ENCODE measurements at places on chromosomes 7 and 10.
A peak's percentile ranks its signal among the peaks of the same experiment; 100 is the strongest.

DNA sequence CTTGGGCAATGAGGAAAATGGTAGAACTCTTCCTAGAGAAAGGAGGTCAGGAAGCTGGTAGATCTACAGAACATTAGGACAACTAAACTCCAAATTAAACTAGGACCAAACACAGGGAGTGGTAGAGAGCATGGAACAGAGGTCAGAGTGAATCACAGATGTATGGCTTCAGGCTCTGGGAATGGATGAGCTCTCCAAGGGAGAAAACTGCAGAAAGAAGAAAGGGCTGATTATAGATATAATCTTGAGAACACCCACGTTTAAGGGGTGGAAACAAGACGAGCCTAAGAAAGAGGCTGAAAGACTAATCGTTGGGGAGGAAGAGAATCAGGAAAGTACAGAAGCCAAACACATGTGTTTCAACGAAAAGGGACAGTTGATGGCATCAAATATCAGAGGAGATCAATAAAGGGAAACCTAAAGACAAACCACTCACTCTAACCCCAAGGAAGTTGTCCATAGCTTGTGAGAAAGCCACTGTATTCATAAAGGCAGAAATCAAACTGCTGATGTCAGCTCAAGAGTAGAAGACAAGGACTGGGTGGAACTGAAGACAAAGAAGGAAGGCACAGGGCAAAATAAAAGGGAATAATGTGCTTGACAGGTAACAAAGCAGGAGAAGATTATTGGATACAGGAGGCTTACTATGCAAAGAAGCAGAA lies 41.4 kb downstream of the NUDCD3 start:
- no peak for DNase-seq

GRCh38 chr10:129344731-129345355 lies 122.2 kb upstream of the MGMT start:
- no peak for DNase-seq

DNA sequence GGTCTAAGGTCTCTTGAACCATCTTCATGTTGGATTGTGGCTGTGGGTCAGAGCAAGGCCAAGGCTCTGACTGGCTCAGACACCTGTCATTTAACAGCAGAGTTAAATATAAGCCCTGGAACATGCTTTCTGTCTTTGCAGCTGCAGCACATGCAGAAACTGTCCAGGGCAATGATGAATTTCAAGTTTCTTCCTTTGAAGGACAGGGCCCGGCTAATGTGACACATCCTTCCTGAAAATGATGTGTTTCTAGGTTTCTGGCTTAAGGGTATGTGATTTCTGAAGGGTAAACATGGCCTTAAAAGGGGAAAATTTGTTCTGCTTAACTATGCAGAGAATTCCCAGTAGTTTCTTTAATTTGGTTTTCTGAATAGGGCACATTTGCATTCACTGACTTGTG lies 34.0 kb upstream of the SLC35B4 start:
- no peak for DNase-seq

DNA sequence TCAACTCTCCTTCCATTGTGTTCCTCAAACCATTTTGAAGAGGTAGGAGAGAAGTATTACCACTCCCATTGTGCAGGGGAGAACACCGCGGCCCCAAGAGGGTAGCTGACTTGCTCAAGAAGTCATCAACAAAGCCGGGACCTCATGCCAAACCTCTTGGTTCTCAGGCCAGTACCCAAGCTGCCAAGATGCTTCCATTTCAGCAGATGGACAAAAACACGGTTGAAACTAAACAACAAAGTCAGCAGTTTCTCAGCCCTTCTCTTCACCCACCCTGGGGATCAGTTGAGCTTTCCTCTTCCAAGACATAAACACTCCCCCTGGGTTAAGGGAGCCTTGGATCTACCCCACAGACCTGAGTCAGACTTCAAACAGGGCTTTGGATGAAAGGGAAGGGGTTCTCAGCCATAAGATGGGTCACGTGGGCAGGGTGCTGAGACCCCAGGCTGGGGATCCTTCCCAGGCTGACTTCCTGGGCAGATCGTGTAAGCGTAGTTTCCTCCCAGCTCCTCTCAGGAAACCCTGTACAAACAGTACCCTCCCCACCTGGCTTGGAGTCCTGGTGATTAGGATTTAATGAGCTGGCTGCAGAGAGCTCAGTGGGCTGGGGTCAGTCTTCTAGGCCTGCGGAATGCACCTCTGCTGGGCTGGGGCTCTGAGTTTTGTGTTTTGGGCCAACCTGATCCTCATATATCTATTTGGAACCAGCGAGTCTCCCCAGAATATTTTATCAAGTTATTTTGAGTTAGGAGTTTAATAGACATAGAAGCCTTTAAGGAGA lies 27.3 kb downstream of the EMX2 start:
- no peak for DNase-seq

DNA sequence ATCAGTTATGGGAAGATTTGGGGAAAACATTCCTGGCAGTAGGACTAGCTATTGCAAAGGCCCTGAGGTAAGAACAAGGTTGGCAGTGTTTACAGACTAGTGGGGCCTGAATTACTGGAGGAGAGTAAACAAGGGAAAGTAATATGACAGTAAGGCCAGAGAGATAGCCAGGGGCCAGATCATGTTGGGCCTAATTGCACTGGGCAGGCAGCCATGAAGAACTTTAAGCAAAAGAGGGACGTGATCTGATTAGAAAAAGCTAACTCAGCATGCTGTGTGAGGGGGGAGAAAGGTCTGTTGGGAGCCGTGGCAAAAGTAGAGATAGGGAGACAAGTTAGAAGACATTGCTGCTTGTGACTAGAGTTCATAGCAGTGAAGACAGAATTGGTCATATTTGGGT lies 9.2 kb downstream of the NUP42 start:
- DNase-seq: no peak

DNA sequence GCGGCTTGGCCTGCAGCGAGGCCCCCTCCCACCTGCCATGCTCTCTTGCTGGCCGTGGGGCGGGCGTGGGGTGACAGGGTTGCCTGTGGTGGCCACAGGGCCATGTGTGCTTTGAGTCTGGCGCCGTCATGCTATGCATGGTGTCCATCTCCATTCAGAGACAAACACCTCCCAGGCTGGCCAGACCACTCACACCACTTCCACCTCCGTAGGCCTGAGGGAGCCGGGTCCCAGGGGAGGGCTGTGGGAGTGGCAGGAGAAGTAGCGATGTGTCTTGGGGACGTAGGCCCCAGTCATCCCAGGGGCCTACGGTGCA lies 65.5 kb downstream of the DNAJB6 start:
- no peak for DNase-seq

GRCh38 chr10:49745756-49746155 lies 16.4 kb downstream of the OGDHL start:
- no peak for DNase-seq

- no peak for DNase-seq
These were observed 130.2 kb downstream of the LRRC4 start for GRCh38 chr7:127900732-127901685.

- no peak for DNase-seq
These were observed 75.8 kb downstream of the GNAI1 start for GRCh38 chr7:80210400-80210799.

- no peak for DNase-seq
These were observed 99.3 kb downstream of the KAT6B start for GRCh38 chr10:74925708-74926107.

DNA sequence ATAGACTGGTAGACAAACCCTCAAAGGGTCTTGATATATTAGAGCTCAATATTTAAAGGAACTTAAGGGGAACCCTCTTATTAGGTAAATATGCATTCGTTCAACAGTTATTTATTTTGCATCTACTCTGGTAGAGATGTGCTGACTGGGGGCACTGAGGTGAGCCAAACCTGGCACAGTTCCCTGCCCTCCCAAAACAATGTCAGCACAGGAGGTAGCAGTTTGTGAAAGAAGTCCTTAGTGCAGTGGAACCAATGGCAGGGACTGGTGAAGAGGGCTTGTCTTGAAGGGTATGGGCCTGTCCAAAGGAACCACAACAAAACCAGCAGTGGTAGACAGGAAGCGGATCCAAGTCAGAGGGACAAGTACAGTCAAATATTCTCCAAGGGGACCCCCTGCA lies 32.6 kb upstream of the GPAM start:
- DNase-seq: no peak

GRCh38 chr7:98049034-98049433 lies 57.6 kb upstream of the LMTK2 start:
- DNase-seq: no peak

- DNase-seq: no peak
These were observed 39.3 kb downstream of the TMEM178B start for GRCh38 chr7:141113131-141113530.

DNA sequence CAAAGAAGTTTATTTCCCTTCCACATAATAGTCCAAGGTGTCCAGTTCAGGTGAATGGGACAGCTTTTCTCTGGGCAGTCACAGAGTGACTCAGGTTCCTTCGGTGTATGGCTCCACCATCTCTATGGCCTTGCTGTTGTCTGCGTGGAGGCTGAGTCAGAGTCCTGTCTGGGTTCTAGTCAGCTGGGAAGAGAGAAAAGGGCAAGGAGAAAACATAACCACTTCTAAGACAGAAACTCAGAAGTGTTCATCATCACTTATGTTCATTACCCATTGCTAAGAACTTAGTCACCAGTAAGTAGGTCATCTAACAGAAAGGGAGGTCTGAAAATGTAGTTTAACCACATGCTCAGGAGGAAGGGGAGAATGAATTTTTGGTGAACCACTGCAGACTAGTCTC lies 32.4 kb upstream of the CCDC7 start:
- no peak for DNase-seq

- no peak for DNase-seq
These were observed 332.0 kb downstream of the RPS24 start for GRCh38 chr10:78365694-78366093.

GRCh38 chr7:153413540-153414287 lies 638.5 kb upstream of the DPP6 start:
- no peak for DNase-seq

- DNase-seq: no peak
These were observed 58.3 kb downstream of the VCL start for GRCh38 chr10:74056050-74056818.

- DNase-seq: no peak
These were observed 4.7 kb upstream of the OPN4 start for GRCh38 chr10:86649471-86650150.

DNA sequence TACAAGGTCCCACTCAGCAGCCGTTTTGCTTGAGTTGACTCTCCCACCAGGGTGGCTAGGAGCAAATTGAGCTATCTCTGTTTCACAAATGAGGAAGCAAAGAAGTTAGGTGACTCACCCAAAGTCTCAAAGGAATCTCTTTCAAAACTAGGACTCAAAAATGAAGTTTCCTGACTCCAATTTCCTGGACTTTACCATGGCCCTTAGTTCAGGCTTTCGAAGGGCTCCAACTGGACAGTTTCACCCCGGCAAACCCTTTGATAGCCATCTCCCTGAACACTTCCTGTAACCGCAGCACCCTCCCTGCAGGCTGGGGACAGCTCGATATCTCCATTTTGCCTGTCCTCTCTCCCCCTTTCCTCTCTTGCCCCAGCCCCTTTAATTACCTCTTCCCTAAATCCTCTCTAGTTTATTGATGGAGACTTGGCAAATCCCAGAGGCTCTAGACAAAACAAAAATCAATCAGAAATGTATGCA lies 4.7 kb upstream of the AFAP1L2 start:
- no peak for DNase-seq

GRCh38 chr10:15168291-15168785 lies at the start of gene NMT2:
TSS of gene NMT2 (minus strand) at chr10:15168693. CDS start at chr10:15168612, 81 bp downstream.
- peak; percentile 87 for DNase-seq

GRCh38 chr10:493391-494148 lies 195.9 kb downstream of the DIP2C start:
- no peak for DNase-seq

- DNase-seq: no peak
These were observed 523.2 kb upstream of the IGFBP3 start for GRCh38 chr7:46444256-46444655.

- DNase-seq: peak; percentile 97
These were observed 127.4 kb downstream of the UBE2H start for GRCh38 chr7:129825209-129825970.

- DNase-seq: no peak
These were observed 69.0 kb downstream of the HACD1 start for GRCh38 chr10:17548162-17548561.

- no peak for DNase-seq
These were observed 54.0 kb downstream of the ADAM12 start for GRCh38 chr10:126334272-126334671.

DNA sequence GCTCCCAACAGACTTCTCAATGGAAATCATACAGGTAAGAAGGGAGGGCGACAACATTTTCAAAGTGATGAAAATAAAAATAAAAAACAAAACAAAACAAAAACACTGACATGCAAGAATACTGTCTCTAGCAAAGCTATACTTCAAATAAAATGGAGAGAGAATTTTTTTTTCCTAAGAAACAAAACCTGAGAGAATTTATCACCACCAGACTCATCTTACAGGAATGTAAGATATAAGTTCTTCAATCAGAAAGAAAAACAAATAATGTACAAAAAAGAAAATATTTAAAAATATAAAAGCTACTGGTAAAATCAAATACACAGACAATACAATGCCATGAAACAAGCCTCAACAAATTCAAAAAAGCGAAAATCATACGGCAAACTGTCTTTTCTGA lies 113.2 kb downstream of the NRBF2 start:
- no peak for DNase-seq

DNA sequence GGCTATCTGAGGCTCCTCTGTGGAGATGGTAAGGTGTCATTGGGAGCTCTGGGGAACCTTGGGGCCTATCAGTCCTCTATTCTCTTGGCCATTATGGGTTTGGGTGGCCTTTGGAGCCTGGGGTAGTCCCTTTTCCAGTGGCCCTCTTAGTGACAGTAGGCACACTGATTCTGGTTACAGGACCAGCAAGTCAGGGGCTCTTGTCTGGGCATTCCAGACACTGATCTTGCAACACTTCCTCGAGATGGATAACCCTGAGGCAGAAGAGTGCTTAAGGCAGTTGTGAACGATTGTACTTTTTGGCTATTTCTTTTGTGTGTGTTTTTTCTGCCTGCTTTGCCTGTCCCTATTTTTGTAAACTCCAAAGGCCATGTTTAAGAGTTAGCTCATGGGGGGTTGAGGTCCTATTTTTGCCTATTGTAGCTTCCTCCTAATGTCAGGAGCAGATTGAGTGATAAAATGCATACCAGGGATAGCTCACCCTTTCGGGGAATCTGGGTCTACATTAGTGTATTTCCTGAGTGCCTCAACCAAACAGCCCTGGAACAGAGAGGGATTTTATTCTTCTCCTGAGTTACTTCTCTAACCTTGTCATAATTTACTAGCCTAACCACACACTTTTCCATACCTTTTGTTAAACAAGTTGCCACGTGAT lies 61.2 kb downstream of the PRKAR2B start:
- DNase-seq: no peak

GRCh38 chr10:111137587-111137986 lies 60.8 kb downstream of the ADRA2A start:
- DNase-seq: no peak

GRCh38 chr7:79376299-79377025 lies 77.0 kb downstream of the MAGI2 start:
- DNase-seq: no peak

DNA sequence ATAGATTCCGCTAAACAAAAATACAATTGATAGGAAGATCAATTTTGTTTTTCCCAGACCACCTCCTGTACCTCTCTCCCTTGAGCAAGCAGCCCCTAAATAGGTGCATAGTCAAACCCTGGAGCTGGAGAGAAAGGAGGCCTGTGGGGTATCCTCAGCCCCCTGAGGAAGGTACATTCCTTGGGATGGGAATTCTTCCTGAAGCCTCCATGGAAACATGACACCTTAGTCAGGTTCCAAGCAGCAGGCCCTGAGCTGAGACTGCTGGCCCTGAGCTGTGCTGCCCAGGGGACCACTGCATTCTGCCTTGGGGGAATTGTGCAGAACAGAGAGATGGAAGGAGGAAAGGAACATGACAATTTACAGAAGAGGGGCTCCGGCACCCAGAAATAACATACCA lies 7.4 kb downstream of the HNRNPF start:
- no peak for DNase-seq
